ENCODE measurements at places on chromosomes 3 and 15.

DNA sequence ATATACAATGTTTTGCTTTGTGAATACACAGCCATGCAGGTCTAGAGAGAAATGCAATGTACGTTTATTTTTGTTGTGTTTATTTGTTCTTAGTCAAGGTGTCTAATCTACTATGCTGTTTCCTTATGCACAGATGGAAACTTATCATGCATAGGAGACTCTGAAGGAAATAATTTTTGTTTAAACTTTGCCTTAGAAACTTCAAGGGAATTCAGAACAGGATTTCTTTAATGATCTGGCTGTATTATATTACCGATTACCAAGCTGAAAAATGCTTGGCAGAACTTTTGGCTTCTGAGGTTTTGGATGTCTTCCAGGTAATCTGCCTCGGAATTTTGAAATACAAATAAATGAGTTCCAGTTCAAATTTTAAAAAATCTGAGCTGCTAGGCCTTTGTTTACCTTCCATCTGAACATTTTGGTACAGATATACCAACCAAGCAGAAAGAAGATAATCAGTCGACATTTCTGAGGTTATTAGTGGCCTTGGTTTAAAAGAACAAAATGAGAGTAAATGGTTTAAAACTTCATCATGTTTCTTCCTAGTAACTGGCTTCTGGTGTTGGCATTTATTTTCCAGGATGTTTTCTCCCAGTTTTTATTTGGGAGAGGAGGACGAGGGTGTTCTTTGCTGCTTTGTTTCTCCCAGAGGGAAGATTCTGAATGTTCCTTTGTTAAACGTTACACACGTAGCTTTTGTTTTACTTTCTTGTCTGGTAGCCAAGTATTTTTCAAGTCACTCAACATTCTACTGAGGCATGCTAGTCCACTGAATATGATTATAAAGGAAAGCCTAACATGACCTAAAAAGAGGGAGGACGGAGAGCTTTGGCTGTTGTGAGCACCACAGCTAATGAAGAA is 421.8 kb upstream of the TBL1XR1 start:
- peak; percentile 57 for DNase-seq

DNA sequence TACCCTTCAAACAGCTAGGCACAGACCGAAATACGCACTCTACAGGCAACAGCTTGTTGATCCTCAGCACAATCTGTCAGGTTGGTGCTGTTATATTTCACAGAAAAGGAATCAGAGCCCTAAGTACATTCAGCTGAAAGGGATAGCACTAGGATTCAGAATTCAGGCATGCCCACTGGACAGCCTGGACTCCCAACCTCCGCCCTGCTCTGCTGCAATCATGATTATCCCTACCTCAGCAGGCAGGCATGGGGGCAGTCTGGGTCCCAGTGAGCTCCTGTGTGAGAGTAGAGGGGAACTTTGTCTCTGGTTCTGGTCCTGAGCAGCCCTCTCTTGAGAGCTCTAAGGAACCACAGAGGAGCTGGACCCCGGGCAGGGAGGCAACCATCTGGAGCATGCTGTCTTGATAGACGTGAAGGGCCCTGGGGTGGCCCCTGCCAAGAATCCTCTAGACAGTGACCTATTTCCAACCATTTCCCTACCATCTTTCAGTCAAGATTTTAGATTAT is 23.4 kb upstream of the NOX5 start:
- DNase-seq = no peak

- DNase-seq = no peak
Measured at GRCh38 chr3:15585111-15585845, 16.1 kb downstream of the HACL1 start.

DNA sequence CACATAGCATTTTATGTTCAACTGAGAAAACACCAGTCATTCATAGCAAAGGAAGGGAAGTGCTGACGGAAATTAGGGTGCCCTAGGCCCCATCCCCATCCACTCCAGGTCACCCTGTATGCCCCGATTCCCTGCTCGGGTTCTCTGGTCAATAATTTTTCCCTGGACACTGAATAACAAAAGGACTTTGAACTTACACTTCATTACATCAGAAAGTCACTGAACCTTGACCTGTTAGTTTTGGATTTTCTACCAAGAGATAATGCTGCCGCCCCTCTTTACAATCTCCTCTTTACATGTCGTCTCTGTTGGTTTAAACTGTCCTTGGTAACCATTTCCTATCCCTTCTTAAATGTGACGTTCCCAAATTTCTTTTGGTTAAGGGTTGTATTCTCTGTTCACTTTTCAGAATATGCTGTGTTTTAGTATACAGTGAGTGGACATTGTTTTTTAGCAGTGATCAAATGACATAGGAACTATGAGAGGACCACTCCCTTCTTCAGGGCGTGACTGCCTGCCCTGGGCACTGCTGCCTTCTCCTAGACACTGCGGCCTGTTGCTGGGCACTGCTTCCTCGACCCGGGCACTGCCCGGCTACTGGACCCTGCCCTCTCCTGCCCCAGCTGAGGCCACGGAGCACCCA is 13.6 kb upstream of the AHSG start:
- no peak for DNase-seq

DNA sequence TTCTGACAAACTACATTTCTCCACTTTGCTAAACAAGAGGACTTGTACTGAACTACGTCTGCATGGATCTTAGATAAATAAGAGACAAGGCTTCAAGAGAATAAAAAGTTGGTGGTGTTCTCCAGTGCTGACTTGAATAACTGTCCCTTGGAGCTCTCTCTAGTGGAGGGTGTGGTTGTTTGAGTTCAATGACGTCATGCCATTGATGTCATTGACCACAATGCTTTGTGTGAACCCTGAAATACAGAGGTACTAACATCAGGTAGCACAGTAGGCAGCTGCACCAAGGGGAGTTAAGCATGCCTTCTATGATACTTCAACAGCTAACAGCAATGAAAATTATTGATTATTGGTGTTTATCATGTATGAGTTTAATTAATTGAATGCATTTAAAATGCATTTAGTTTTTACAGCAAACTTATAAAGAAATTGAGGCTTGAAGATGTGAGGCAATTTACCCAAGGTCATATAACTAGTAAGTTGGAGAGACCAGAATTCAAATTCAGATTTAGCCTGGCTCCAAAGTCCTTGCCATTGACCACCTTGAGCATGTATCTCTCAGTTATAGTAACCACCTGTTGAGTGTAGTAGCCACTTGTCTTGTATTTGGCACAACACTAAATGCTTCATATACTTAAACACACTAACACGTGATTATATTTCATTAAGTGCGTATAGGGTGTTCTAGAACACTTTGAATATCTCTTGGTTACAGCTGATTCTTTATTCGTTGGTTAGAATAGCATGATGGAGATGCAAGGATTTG is 126.0 kb upstream of the ANKRD28 start:
- peak; percentile 24 for DNase-seq

- DNase-seq = no peak
Measured at GRCh38 chr3:149401926-149402310, 24.5 kb upstream of the TM4SF1 start.

DNA sequence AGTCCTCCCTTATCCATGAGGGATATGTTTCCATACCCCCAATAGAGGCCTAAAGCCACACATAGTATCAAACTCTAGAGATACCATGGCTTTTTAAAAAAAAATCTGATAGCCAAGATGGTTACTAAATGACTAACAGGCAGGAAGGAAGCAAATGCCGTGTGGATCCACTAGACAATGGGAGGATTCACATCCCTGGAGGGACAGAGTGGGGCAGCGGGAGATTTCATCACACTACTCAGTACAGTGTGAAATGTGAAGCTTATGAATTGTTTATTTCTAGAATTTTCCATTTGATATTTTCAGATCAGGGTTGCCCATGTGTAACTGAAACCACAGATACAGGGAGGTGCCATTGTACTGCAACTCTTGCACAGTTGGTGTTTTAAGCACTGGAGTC is 826.6 kb downstream of the SQOR start:
- peak; percentile 32 for DNase-seq

GRCh38 chr15:39670687-39671086 is 89.8 kb downstream of the THBS1 start:
- DNase-seq = no peak

- no peak for DNase-seq
Measured at GRCh38 chr3:159238646-159239045, 436.8 kb downstream of the MFSD1 start.

DNA sequence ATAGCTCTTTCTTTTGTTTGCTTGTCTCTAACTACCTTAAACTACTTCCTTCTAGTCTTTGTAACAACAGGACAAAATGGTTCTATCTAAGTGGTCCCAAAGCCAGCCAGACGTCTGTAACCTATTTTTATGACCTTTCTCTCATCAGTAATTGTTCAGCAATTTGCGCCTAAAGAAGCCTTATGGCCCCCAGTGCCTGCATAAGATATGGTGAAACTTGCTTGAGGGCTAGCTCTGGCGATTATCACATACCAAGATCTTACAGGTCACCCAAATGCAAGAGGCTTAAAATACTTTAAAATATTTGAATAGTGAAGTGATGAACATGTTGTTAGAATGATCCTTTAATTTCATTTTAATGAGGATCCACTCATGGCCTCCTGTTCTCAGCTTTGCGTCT is 369.4 kb downstream of the SOX2 start:
- no peak for DNase-seq

GRCh38 chr15:25052191-25052999 is 97.6 kb downstream of the SNRPN start:
- DNase-seq = no peak

DNA sequence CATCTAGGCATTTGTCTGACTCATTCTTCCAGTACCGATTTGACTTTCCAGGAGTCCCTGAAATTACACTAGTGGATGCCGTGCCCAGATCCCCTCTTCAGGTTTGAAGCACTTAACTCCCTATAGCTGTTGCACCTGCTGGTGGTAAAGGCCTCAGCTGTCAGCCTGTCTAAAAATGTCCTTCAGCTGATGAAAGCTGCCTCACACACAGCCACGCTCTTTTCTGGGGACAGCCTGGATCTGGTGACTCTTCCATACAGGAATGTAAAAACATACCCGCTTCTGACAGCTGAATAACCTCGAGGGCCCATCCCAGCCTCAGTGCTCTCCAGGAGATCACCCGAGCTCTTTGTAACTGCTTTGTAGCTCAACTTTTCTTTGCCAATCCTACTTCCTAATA is 534.1 kb upstream of the GRM7 start:
- DNase-seq = no peak

- DNase-seq = no peak
Measured at GRCh38 chr3:54858093-54858785, 69.6 kb downstream of the LRTM1 start.

- DNase-seq = no peak
Measured at GRCh38 chr15:42919308-42919707, 1.3 kb downstream of the TTBK2 start.

DNA sequence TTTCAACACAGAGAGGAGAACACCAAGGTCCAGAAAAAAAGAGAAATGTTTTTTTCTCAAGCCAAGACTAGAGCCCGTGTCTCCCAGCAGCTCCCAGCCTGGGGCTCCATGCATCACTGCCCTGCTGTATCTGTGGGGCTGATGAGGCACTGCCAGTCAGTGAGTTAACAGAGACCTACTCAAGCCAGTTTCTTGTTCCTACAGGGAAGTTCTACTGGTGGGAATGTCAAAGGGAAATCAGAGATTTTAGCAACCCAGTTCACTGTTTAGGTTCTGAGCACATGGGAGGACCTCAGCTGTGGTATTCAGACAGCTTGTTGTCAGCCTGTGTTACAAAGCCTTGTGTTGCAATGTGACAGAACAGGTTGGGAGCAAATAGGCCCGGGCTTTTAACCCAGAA is 234.3 kb downstream of the TLE3 start:
- DNase-seq = no peak

- DNase-seq = no peak
Measured at GRCh38 chr15:96020133-96020532, 310.4 kb upstream of the NR2F2 start.

DNA sequence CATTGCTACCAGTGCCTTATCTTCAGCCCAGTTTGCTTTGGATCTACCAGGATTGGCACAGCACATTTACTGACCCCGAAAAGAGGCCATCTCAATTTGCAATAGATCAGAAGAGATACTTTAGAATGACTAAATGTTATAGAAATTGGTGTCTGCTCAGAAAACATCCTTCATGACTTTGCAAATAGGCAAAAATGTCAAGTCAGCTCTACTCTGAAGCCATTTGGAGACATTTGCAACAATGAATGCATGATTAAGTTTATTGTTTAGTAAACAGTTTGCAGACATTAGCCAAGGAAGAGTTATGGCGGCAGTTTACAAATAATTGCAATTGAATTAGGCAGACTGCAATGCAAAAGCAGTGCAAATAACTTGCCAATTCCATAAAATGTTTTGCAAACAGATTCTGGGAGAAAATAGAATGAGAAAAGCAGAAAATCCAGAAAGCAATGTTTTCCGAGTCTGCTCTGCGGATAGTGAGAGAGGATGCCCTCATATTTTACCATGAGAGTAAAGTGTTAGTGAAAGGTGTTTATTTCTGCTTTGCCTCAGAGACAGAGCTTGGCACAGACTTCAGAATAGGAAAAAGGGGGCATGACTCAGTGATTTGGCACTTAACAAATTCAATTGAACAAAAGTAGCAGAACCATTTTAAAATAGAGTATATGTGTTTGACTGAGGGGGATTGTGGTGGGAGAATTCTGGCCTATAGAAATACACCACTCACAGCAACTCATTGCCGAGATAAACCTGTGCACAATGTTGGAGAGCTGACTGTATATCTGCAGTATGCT is 334.9 kb upstream of the NR2F2 start:
- peak; percentile 37 for DNase-seq

GRCh38 chr3:155398046-155398445 is 104.6 kb upstream of the STRIT1 start:
- DNase-seq = no peak

GRCh38 chr3:123783811-123784210 is 100.3 kb downstream of the MYLK start:
- DNase-seq = no peak

- DNase-seq = no peak
Measured at GRCh38 chr3:188691665-188692064, 480.1 kb upstream of the TPRG1 start.

DNA sequence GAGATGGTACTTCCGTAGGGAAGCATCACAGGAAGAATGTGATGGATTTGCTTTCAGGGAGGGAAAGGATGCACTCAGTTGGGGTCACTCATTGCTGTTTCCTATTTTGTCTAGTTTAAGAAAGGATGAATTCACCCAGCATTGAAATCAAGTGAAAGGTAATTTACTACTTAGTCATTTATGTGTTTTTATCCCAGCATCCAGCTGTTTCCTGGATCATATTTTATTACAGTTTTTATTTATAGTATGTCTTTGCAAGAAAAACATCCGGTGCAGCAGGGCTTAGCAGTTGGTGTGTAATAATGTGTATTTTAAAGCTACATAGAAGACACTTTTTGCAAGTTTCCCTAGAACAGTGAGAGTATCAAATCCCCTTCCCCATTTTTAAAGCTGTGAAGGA is 37.4 kb upstream of the GOLGA8B start:
- DNase-seq = no peak

Data from foreskin fibroblast (primary cell).